ENCODE measurements at places on chromosomes 1 and 21.
A peak's percentile ranks its signal among the peaks of the same experiment; 100 is the strongest.

DNA sequence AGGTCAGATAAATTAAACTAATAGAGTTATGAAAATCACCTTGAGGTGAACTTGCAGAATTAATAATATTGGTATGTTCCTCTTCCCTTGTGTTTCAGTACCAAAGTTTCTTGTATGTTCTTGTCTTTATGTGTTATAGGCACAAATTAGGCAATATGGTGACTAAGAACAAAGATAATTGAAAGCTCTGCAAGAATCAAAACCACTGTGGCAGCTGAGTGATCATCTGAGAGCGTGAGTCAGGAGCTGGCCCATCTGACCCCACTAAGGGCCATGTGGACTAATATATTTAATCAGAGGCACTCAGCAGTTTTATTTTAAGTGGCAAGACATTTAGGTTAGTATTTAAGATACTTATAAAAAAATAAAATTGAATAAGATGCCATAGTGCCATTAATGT, 12.8 kb upstream of the CASQ2 start:
- DNase-seq = no peak

DNA sequence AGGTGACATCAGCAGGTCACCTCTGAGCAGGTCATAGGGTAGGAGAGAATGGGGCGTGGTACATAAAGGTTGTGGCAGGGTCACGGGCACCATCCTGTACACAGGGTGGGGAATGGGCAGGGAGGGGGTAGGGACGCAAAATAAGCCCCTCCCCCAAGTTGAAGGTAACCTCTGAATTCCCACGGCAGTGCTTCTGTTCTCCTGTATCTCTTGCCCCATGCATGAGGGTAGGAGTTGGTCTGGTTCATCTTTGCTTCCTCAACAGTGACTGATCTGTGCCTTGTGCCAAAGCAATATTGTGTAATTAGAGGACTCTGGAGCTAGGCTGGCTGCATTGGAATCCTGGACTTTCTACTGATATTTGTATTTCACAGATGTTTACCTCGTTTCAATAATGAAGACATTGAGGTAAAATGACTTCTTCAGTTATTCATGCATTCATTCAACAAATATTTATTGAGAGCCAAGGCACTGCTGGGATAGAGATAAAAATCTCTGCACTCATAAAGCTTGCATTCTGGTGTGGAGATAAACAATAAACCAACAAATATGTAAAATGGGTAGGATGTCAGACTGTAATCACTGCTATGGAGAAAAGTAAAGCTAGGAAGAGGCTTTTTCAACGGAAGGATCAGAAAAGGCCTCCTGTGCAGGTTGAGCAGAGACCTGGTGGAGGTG, 18.4 kb upstream of the GFI1 start:
- DNase-seq = no peak

- DNase-seq = no peak
Measured at GRCh38 chr1:222090103-222090502, 348.2 kb upstream of the DUSP10 start.

DNA sequence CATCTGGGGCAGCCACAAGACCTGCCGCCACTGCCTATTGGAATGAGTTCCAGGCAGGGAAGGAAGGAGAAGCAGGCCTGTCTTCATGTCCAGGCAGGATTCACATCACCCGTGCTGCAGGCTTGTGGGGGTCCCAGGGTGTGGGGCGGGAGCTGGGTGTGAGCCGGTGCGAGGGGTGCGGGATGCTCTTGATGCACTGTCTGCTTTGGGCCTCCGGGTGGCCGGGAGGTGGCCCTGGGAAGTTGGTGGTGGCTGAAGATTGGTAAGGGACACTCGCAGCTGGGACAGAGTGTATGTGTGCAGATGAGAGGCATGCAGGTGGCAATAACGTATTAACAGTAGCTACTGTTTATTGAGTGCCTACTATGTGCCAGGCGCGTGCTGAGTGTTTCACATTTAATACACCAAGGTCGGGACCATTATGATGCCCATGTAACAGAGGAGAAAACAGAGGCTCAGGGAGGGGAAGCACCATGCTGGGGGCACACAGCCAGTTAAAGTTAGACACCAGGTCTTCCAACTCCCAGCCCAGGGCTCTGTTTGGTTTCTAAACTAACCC, 3.3 kb downstream of the CROCC start:
- no peak for DNase-seq

DNA sequence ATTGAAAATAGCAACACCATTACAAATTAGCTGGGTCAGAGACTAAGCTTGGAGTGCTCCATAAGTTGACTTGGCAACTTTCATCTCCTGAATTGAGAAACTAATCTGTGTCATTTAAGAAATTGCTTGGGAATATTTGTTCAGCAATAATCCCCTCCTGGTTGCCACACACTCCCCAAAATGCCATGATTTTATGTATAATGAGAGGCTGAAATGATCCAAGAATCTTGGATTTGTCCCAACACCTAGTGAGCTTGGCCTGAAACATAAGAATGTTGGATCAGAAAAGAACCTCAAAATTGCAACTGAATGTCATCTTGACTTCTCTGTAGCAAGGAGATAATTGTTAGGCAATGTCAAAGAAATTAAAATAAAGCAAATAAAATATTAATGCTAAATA, 805.9 kb upstream of the ADAMTS5 start:
- no peak for DNase-seq

GRCh38 chr1:231078250-231078649, 38.2 kb upstream of the FAM89A start:
- DNase-seq = no peak

GRCh38 chr1:9798236-9799130, 25.3 kb downstream of the CLSTN1 start:
- no peak for DNase-seq

GRCh38 chr1:87203904-87204303, 124.8 kb upstream of the LMO4 start:
- DNase-seq = no peak

- DNase-seq = no peak
Measured at GRCh38 chr1:205604825-205605505, 26.8 kb downstream of the ELK4 start.

DNA sequence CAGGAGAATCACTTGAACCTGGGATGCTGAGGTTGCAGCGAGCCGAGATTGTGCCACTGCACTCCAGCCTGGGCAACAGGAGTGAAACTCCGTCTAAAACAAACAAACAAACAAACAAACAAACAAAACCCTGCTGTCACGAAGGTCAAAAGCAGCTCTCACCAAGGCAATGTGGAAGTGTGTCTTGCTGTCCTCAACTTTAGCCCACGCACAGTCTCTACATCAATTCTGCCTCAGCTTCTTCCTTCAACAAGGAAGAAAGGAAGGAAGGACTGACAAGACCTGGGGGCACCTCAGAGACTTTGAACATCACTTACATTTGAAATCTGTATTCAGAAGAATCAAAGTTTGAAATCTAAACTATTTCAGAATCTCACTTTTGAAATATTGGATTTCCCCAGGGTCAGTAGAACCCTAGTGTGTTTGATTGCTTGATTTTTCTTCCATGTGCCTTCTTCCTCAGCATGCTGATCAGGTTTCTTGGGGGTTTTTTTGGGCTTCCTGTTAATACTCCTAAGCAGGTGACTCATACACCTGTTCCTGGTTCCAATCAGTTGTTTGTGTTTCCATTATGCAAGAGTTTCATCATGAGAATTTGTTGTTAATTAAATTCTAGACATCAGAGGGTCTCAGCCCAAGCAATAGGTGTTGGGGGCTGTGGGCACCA, 6.5 kb upstream of the CSTB start:
- no peak for DNase-seq

- peak; percentile 54 for DNase-seq
Measured at GRCh38 chr1:13699936-13700520, at the start of gene PRDM2. PRDM2 (plus strand) TSS chr1:13700188; CDS start chr1:13715606, 15,418 bp downstream.

- DNase-seq = no peak
Measured at GRCh38 chr21:34967509-34968289, 81.4 kb downstream of the RUNX1 start.

DNA sequence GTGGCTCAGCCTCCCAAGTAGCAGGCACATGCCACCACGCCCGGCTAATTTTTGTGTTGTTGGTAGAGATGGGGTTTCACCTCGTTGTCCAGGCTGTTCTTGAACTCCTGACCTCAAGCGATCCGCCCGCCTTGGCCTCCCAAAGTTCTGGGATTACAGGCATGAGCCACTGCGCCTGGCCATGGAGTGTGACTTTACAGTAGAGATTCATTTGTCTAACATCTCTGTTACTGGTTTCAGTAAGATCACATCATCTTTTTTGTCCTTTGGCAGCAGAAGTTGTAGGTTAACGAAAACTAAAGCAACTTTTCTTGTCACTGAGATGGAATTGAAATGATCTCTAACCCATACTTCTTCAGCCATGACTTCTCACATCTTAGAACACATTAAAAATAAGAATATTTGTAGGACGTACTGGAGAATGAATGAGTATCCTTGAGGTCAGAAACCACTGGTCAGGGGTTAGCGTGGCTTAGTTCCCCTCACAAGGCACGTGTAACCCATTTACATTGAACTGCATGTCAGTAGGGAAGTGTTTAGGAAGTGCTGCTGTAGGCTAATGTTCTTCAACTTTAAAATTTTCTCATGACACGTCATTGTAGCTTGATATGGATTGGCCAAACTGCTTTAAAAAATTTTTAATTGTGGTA, 75.9 kb downstream of the CAMTA1 start:
- DNase-seq = no peak

- DNase-seq = no peak
Measured at GRCh38 chr1:201748335-201748734, 80.6 kb upstream of the IPO9 start.

GRCh38 chr1:36692465-36693160, 209.9 kb upstream of the CSF3R start:
- no peak for DNase-seq

DNA sequence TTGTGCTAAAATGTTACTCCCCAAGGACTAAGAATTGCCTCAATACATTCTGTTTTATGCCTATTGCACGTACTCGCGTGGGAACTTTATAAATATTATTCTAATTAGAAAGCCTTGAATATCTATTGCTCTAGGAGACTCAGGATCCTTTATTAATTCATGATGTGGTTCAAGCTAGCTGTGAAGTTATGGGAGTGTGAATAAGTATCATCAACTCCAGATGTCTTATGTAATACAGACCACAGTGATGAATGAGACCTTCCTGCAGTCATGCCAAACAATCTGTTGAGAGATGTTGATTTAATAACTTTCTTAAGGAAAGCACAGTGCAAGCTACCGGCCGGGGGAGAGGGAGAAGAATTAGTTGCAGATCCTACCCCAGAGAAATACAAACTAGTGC, 519.2 kb upstream of the ZP4 start:
- DNase-seq = no peak
